ENCODE measurements at places on chromosomes 12 and 14.

GRCh38 chr12:54126029-54126695 is 62.6 kb downstream of the SMUG1 start:
- DNase-seq = peak; percentile 46

DNA sequence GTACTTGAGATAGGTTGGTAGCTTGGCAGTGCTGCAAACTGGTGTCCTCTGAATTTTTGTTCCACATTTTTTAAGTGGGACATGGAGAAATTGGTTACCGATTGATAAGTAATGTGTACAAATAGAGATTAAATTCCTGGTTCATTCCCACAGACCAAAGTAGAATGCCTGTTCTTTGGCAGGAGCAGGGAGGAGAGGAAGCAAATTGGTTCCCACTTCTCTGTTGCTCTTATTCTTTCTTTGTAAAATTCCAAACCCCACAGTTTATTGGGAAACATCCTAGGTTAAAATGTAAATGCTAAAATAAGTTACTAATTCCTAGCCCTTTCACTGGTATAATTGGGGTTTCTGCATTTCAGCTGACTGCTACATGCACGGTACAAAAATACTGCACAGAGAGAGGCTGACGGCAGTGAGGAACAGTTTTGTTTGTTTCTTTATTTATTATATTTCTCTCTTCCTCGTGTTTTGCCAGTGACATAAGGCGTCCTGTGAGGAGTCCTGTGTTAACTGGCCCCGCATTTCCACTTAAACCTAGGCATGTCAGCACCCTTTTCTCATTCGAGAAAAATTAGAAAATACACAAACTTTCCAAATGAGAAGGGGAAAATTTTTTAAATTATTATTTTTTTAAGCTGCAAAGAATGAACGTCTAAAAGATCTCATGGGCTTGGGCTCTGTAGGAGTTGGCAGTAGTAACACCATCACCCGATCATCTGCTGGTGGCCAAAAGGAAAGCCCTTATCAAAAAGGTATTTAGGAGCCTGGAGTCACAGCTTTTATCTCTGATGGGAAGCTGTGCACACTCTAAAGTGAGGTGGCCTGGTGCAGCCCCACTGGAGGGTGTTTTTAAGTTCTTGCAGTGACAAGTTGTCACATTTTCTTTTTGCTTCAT is 25.4 kb upstream of the BCL7A start:
- DNase-seq = peak; percentile 22

GRCh38 chr12:104263580-104264358 is 39.8 kb upstream of the EID3 start:
- no peak for DNase-seq

GRCh38 chr14:23568021-23568599 is 519 bp upstream of the AP1G2 start:
- DNase-seq = no peak

DNA sequence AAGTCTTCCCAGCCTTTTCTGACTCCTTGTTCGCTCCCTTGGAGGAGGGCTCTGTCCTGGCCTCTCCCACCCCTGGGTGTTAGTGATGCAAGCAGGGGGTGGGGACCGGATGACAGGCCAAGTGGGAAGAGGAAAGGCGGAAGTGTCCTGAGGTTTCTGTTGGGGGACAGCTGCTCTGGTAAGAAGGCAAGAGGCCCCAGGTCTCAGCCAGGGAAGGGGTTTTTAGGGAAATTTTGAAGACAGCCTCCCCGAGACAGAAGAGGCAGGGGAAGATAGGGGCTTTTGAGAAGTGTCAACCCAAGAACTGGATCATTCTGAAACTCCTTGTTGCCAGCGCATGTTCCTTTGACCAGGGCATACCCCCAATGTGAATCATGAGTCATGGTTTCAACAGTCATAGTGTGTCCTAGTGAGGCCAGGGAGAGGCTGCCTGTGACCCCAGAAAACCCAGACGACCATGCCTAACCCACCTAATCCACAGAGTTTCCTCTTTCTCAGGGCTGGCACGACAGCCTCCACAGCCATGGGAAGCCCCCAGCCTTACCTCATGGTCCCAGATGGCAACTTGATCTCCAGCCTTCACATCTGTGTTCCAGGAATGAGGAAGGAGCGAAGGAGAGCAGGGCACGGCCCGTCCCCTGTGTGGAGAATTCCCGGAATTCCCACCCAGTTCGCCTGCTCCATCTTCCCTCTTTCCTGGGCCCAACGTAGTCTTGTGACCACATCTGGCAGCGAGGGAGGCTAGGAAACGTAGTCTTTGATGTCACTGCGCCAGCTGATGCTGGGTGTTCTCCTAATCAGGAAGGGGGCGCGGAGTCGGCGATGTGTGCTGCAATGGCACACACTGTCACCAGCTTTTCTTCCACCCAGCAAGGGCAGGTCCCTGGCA is 4.9 kb upstream of the GPR132 start:
- no peak for DNase-seq

- no peak for DNase-seq
These were observed 489.8 kb downstream of the EGLN3 start for GRCh38 chr14:33461036-33461435.

GRCh38 chr14:39381366-39381765 is 50.9 kb downstream of the FBXO33 start:
- DNase-seq = no peak

Data from T47D (cell line).